ENCODE measurements at places on chromosomes 12 and 14.

- peak; percentile 36 for DNase-seq
Measured at GRCh38 chr14:19800282-19801117, 3.1 kb upstream of the OR4N2 start.

DNA sequence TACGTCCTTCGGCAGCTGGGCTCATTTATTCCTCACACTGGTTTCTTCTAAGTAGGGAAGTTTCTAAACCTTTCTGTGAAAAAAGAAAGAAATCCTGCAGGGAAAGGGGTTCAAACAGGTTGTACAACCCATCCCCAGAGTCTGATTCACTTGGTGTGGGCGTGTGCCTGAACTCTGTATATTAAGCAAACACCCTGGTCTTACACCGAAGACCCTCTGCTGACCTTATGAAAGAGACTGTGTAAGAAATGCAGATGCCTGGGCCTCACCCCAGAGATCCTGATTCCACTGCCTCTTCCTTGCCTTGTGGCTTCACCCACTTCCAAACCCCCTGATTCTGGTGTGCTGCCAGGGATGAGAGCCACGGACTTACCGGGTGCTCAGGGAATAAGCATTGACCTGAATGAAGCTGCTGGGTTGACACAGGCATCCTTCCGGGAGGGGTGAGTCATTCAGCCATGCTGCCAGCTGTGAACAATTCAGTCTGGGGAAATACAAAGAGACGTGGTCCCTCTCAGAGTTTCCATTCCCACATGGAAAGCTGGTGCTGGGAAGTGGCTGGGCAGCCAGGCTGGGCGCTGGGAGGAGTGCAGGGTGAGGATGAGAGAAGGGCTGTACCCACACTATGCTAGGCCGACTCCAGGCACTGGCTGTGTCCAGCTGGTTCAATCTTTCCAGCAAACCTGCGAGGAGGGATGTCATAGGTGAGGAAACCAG, 26.5 kb upstream of the ACTN1 start:
- no peak for DNase-seq

DNA sequence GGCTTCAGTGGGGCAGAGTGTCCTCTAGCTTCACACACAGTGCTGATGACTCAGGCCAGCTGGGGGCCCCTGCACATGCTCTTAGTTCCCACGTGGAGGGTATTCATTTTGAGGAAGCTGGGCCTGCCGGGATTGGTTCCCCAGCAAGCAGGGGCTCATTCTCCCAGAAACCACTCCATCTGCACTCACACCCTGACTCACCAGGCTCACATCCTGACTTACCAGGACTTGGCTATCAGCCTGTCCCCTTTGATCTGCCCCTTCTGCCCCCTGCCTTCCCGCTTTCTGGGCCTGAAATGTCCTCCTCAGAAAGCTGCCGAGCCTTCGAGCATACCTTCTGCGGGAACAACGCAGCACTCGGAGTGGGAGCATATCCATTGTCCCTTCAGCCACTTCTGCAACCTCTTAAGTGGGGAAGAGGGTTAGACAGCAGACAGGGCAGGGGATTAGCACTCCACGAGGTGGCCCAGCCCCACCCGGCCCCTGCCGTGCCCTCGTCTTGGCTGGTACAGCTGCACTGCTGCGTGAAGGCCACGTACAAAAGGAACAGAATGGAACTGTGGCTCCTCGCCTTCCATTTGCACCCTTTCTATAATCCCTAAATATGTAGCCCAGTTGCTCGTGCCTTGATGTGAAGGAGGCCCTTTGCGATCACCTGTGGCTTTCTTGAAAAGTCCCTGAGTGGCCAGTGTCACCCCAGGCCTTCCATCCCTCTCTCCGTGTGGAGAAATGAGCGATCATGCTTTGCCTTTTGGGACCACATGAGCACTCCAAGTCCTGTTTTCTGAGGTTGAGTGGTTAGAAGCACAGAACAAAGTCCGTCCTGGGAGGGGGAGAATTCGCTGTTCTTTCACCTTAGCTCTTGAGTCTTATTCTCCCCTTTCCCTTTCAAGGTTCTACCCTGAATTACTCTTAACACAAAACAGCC, 26.1 kb downstream of the TPCN1 start:
- peak; percentile 17 for DNase-seq

DNA sequence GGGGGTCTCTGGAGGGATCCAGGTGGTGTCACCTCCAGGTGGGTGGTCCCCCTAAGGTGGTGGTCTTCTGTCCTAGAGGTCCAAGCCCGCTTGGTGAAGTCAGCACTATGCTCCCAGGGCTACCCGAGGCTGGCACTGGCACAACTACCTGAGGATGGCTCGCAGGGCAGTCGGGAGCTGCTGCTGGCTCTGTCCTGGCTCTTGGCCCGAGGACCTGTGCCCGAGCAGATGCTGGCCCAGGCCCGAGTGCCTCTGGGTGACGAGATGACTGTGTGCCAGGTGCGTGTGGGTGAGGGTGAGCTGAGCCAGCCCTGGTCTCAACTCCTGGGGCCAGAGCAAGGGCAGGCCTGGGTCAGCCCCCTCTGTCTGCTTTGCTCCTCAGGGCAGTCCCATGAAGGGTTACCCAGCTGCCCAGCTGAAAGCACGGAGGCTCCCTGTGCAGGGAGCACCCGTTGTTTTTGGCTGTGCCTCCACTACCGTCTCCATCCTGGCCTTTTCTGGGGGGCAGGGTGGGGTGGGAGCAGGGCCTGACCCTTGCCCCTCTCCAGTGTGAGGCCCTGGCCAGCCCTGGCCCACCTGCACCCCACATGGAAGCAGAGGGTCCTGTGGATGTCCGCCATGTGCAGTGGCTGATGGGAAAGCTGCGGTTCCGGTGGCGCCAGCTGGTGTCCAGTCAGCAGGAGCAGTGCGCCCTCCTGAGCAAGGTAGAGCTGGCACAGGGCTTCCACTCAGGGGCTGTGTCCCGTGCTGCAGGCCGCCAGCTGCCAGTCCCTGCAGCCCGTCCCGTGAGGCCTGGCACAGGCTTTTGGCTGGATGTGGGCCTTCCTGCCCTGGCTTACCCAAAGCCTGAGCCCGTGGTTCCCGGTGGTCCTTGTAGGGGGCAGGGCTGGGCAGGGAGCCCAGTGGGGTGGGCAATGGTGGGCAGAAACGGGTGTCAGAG, 1.3 kb downstream of the TEDC1 start:
- no peak for DNase-seq

DNA sequence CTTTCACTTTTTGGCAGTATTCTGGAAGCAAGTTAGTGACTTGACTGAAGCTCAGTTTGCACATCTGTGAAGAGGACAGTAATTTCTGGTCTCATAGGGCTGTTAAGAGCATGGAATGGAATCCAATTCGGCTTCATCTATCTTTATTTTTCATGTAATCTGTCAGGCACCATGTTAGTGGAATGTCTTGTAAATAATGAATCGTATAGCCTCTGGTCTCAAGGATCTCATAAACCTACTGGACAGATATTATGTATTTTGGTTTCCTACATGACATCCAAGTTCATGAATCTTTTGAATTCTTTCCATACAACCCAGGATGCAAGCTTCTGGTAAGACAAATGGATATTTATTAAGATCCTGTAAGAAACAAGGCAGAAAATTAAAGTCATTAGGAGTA, 24.0 kb downstream of the TMTC2 start:
- no peak for DNase-seq

DNA sequence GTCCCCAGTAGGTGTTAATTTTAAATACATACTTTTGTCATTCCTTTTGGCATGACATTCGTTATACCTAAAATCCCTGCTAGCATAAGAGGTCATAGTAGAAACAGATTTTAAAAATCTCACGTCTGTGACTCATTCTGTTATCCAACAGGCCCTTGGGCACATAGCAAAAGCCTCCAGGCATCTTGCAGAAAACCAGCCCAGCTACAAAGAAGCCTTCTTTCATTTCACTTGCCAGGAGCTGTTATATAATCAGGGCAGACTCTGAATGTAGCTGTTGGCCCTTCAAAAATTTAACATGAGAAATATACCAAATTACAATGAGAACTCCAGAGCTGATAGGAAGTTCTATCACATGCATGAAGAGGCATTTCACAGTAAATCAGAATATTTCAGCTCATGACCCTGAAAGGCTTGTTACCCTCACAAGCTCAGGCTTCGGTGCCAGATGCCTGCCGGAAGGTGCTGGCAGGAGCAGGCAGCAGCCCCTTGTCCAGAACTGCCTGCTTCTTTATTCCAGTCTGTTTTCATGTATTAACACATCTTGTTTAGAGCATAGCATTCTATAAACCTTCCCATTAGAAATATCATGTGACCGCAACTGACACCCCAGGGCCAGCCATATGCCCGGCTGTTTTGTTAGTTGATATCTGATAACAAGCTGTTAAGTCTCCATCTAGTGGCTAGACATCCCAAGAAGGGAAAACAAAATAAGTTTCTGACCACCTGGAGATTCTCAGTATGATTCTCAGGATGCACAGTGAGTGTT, 17.8 kb downstream of the E2F7 start:
- DNase-seq: no peak

DNA sequence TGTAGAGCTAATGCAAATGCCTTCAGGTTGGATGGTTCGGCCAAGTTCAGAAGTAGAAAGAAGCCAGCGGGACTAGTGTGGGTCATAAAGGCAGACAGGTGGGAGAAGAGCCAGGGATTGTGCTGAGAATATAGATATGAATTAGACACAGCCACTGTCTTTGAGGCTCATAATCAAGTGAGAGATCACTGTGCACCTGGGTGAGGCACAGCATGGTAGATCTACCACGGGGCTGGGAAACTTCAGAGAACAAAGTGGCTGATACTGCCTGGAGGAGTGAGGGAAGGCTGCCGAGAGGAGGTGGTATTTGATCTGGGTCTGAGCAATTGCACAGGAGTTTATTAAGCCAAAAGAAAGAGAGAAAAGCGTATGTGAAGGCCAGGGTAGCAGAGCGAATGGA, 40.6 kb upstream of the CHST11 start:
- no peak for DNase-seq

GRCh38 chr12:66352197-66352596, 49.9 kb downstream of the HELB start:
- DNase-seq: peak; percentile 1

GRCh38 chr14:74866708-74867389, 9.1 kb downstream of the PROX2 start:
- DNase-seq: no peak

GRCh38 chr14:66403183-66403582, 83.0 kb upstream of the CCDC196 start:
- DNase-seq: no peak

- no peak for DNase-seq
Measured at GRCh38 chr12:93938317-93938716, 210.1 kb upstream of the PLXNC1 start.

DNA sequence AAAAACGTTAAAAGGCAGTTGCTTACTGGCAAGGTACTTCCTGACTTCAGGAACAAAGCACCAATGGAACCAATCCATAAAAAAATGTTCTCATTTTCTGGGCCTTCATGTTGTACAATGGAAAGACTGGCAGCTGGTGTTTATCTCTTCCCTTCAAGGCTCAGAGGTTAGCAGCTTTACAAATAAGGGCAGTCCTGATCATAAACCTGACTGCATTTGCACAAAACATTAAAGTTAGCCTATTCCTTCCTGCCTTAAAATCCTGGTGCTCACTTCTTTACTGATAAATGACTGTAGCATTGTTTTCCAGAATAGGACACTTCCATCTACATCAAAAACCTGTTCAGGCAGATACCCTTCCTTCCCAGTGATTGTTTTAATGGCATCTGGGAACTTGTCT, 19.2 kb downstream of the IL26 start:
- DNase-seq: no peak

GRCh38 chr12:107091381-107091780, 2.0 kb downstream of the CRY1 start:
- DNase-seq: no peak

DNA sequence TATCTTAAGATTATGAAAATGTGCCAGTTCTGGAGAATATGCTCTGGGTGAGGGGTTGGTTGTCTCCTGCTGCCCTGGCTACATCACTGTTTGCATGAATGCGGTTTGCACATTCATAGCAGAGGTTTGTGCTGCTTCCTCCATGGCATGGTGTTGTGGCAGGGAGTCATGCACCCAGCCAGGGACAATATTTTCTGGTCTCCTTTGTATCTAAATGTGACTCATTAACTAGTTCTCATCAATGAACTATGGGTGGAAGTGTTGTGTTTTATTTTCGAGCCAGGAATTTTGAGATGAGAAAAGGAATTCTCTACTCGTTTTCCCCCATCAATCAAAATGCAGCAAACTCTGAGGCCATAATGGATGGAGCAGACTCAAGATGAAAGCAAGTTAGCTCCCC, 527.3 kb downstream of the SNAPC1 start:
- DNase-seq: no peak

GRCh38 chr14:103016594-103016993, 40.8 kb downstream of the CDC42BPB start:
- no peak for DNase-seq

GRCh38 chr12:56220611-56221231, 1.0 kb downstream of the RNF41 start:
- DNase-seq: no peak

DNA sequence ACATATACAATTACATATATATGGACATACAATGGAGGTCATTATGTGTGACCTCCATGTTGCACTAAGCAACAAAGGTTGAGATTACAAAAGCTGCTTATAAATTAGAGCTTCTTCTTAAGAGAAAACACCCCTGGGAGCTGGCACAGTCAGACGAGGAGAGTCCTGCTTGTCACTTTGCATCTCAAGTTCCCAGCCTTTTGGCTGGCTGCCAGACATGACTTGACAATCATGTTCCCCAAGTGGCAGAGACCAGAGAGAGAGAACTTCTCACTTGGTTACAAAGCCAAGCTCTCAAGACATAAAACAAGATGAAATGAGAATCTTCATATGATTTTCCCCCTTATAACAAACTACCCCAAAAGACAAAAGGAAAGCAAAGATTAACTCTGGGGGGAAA, 8.5 kb upstream of the SYNJ2BP start:
- no peak for DNase-seq

DNA sequence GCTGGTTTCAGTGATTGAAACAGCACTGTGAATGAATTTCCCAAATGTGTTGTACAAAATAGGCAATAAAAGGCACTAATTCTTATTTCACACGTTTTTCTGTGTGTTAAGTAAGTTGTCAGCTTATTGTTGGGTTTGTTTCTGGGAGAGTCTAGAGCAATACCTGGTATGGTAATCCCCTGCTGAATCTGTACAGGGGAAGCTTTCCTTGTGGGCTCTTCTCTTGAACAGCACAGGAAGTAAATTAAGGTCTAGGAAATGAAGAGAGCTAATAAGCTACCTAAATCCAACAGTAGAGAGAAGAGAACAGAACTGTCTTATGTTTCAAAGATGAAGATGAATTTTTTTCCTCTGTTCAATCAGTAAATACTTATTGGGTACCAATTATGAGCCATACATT, 406.7 kb downstream of the TMTC2 start:
- DNase-seq: no peak

DNA sequence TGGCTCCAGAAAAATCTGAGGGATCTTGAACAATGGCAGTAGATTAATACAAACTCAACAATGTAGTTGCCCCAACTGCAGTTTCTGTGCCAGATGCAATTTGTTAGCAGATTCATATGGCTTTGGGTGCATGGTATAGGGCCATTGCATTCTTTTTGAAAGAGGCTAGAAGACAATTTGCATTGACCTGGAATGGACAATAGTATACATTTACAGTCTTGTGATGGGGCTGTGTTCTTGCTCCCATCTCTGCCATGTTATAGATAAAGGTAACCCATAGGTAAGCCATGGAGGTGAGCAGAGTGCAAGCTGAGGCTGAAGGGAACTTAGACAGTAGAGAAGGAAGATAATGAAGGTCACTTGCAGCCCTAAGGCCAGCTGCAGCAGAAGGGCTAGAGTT, 50.1 kb upstream of the DIO3 start:
- DNase-seq: no peak

Data from anterior cingulate cortex (tissue), 58 donors.